Naive thymus-derived CD4-positive, alpha-beta T cell (primary cell): ENCODE measurements at places on chromosomes 7 and 10. TPM values are rescaled to one million over a fixed set of nuclear protein-coding genes. Genes with fewer than 3 reads are reported as not detected.

GRCh38 chr7:116100626-116101025 is 70.1 kb upstream of the TFEC start:
- H3K36me3 ChIP-seq: no peaks in the 10 kb centered on the region
- no peak overlapping the region for H3K27ac ChIP-seq
- H3K4me1 ChIP-seq: no peaks in the 10 kb centered on the region
- H3K27me3 ChIP-seq: no peaks in the 10 kb centered on the region
- no peak for DNase-seq

GRCh38 chr10:65319493-65319892 is 1606.3 kb upstream of the LRRTM3 start:
- DNase-seq: no peak
- no peaks in the 10 kb centered on the region for H3K4me1 ChIP-seq
- H3K27ac ChIP-seq: no peak overlapping the region
- no peaks in the 10 kb centered on the region for H3K27me3 ChIP-seq
- H3K4me3 ChIP-seq: no peak overlapping the region

DNA sequence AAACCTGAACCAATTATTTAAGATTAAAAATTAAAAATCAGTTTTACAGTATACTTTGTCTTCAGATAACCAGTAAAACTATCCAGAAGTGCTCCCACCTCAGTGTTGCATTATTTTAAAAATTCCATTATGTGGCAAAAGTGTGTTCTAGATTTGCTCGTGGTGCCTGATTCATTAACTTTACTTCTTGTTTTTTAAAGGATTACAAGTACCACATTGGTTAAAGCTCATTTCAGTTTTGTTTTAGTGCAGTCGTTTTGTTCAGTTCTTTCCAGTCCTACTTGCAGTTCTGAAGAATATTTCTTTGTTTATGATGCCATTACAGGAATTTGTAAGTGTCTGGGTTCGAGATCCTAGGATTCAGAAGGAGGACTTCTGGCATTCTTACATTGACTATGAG is 69.0 kb downstream of the SNX10 start:
- no peak for DNase-seq
- H3K36me3 ChIP-seq: no peaks in the 10 kb centered on the region
- H3K4me3 ChIP-seq: no peak overlapping the region
- no peaks in the 10 kb centered on the region for H3K27me3 ChIP-seq
- H3K4me1 ChIP-seq: no peaks in the 10 kb centered on the region

DNA sequence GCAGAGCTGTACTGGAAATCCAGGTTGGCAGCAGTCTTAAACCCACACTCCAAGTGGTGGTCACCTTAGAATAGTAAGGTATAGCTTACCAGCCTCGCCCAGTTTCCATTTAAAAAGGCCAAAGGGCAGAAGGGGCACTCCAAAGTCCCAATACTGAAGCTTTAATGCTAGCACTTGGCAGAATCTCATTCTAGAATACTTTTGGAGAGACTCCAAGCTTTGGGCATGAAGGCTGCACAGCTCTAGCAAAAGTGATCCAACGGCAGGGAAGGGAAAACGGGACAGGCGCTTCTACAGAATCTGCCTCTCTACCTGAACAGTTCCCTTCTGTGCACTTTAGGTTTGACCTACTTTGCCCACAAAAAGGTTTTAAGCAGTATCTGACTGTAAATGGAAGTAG is 19.7 kb downstream of the SMURF1 start:
- H3K27ac ChIP-seq: no peak overlapping the region
- no peaks in the 10 kb centered on the region for H3K27me3 ChIP-seq
- DNase-seq: no peak
- no peak overlapping the region for H3K4me3 ChIP-seq
- H3K4me1 ChIP-seq: peaks cover 10% of the 10 kb centered on the region

DNA sequence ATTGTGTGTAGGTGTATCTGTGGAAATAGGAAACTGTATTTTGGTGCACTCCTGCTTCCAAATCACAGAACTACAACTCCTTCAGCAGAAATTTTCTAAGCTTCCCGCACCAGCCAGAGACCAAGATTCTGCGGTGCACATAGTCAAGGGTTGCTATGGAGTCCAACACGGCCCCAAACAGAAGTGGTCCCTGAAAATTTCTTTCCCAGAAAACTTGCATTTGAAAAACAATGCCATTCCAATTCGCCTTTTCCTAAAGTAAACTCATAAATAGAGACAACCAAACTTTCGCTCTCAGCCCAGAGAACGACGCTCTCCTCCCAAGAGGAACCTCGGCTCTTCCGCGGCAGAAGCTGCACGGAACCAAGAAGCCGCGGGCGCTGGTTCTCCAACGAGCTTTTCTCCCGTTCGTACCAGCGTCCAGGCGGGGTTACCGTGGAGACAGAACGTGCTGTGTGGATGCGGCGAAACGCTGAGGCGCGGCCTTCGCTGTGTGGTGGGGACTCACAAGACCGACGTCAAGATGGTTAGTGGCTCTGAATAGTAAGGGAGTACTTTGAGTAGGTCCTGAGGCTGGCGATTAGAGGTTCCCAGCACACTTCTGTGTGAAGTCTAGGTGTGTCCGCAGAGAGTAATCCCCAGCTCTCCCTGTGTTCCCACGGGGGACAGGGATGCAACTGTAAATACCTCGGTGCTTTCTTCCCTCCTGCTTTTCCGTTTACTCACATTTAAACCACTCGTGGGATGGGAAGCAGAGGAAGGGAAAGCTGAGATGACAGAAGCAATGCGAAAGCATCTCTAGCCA is 24.0 kb upstream of the ZC3HAV1 start:
- peak overlapping the region; percentile 72 for H3K27ac ChIP-seq
- DNase-seq: peak; percentile 82
- H3K36me3 ChIP-seq: no peaks in the 10 kb centered on the region

Gene SEC31B
- 1.8 TPM for polyA plus RNA-seq

Gene CDK13
- 26.3 TPM for polyA plus RNA-seq
